ENCODE measurements at places on chromosomes 12 and 14. TPM values are rescaled to one million over a fixed set of nuclear protein-coding genes. Genes with fewer than 3 reads are reported as not detected.

Gene SRRM4
- total RNA-seq = not detected

Gene PPP1R1A
- not detected for total RNA-seq

Gene GPR84
- not detected for total RNA-seq

Gene PIWIL1
- total RNA-seq = not detected

Gene BHLHE41
- 0.72 TPM for total RNA-seq

Gene DIABLO
- 73.5 TPM for total RNA-seq

Gene CELA1
- total RNA-seq = not detected

Gene KERA
- total RNA-seq = not detected

Gene INHBC
- total RNA-seq = not detected

Gene RSRC2
- total RNA-seq = 20.2 TPM

Gene C14orf132
- 0.21 TPM for total RNA-seq

Gene MDGA2
- total RNA-seq = not detected

Gene SLC6A15
- 31.8 TPM for total RNA-seq

Gene TAS2R19
- total RNA-seq = 1.2 TPM

Gene ACACB
- total RNA-seq = 1.3 TPM

Gene METAP2
- total RNA-seq = 67.1 TPM

Gene CCDC38
- not detected for total RNA-seq

Gene SLC48A1
- 13.9 TPM for total RNA-seq

Gene IAPP
- total RNA-seq = not detected

Gene STYK1
- total RNA-seq = 5.1 TPM

Gene IL31
- not detected for total RNA-seq

Gene ARMH4
- total RNA-seq = 1.4 TPM

Gene KRT4
- 0.96 TPM for total RNA-seq

Gene EMP1
- total RNA-seq = 13.4 TPM
